Suprapubic skin (tissue), 4 donors: ENCODE measurements at places on chromosomes 5 and 9.
A peak's percentile ranks its signal among the peaks of the same experiment; 100 is the strongest.

- H3K4me1 ChIP-seq = no peaks in the 10 kb centered on the region
- H3K36me3 ChIP-seq = no peaks in the 10 kb centered on the region
- no peaks in the 10 kb centered on the region for H3K27me3 ChIP-seq
- no peak overlapping the region for H3K27ac ChIP-seq
These were observed 38.2 kb upstream of the SLCO6A1 start for GRCh38 chr5:102537011-102537410.

GRCh38 chr5:38847559-38848347 is 1.9 kb downstream of the OSMR start:
- H3K4me1 ChIP-seq = peaks cover 30% of the 10 kb centered on the region
- H3K4me3 ChIP-seq = peak overlapping the region; percentile 79
- no peaks in the 10 kb centered on the region for H3K36me3 ChIP-seq
- H3K27me3 ChIP-seq = no peaks in the 10 kb centered on the region
- H3K27ac ChIP-seq = peak overlapping the region; percentile 94

GRCh38 chr9:79877943-79878602 is 306.3 kb downstream of the TLE4 start:
- no peaks in the 10 kb centered on the region for H3K4me1 ChIP-seq
- DNase-seq = no peak
- H3K27ac ChIP-seq = no peak overlapping the region
- H3K27me3 ChIP-seq = no peaks in the 10 kb centered on the region

DNA sequence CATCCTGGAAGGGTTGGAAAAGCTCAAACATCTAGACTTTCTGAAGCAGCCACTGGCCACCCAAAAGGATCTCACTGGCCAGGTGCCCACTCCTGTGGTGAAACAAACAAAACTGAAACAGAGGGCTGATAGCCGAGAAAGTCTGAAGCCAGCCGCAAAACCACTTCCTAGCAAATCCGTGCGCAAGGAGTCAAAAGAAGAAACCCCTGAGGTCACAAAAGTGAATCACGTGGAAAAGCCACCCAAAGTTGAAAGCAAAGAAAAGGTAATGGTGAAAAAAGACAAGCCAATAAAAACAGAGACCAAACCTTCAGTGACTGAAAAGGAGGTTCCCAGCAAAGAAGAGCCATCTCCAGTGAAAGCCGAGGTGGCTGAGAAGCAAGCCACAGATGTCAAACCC is 87.6 kb downstream of the MAP1B start:
- DNase-seq = no peak
- H3K4me3 ChIP-seq = no peak overlapping the region

DNA sequence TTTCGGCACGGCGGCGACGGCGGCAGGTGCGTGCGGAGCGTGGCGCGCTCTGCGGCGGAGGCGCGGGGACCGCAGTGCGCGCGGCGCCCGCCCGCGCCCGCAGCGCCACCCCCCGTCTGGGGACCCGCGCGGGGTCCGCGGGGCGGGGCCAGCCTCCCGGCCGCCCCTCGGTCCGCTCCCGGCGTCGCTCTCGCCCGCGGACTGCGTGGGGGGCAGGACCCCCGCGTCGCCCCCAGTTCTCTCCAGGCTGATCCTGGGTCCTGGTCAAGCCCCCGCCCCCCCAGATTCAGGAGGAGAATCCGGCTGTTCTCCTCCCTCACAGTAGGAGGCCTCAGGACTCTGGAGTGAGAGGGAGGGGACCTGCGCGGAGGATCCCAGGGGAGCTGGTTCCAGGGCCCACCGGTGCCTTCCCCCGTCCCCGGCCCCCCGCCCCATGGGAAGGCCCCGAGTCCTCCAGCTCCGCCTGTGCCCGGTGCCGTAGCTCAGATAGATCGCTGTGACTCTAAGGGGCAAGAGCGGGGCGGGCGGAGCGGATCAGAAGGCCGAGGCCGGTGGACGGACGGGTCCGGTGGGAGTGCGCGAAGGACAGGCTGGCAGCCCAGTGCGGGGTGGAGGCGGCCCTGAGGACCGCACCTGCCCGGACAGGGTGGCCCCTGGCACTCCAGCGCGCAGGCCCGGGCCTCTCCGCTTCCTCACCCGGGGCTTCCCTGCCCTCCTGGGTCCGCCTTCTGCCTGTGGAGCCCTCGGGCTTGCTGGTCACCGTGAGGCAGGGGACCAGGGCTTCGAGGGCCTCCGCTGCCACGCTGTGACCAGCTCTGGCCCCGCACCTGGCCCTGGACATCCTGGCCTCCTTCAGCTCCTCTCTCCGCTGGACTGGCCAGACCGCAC is at the start of gene RNF208:
Gene RNF208 (minus strand): TSS at position 51 of the 888 bp plus-strand sequence. CDS start 1,028 bp downstream, outside the sequence.
- H3K27me3 ChIP-seq = no peaks in the 10 kb centered on the region
- DNase-seq = no peak
- H3K27ac ChIP-seq = peak within 1 kb of the TSS; percentile 85
- H3K4me3 ChIP-seq = peak within 1 kb of the TSS; percentile 63
- H3K4me1 ChIP-seq = peaks cover 66% of the 10 kb centered on the region

DNA sequence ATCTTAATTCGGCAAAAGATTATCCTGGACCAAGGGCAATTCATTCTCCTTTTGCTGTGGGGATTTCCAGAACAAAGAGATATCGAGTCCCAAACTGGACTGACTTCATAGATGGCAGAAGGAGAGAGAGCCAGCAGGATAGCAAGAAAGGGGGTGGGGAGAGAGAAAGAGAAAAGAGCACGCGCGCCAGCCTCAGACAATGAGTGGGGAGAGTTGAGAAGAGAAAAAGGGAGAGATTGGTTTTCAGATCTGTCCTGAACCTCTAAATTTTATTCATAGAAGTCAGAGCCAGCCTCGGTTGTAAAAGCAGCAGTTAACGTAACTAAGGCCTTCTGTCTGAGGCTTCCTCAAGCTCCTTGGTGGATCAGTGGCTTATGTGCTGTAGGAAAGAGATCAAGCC is 55.3 kb upstream of the ALDH1B1 start:
- DNase-seq = no peak
- peak overlapping the region; percentile 22 for H3K27ac ChIP-seq
- H3K4me1 ChIP-seq = no peaks in the 10 kb centered on the region
- no peaks in the 10 kb centered on the region for H3K36me3 ChIP-seq
- no peaks in the 10 kb centered on the region for H3K27me3 ChIP-seq

GRCh38 chr5:16855485-16855884 is 80.6 kb downstream of the MYO10 start:
- H3K27ac ChIP-seq = no peak overlapping the region
- H3K4me3 ChIP-seq = no peak overlapping the region
- H3K36me3 ChIP-seq = no peaks in the 10 kb centered on the region
- no peak for DNase-seq

- no peak overlapping the region for H3K27ac ChIP-seq
- H3K4me3 ChIP-seq = no peak overlapping the region
- no peaks in the 10 kb centered on the region for H3K27me3 ChIP-seq
- no peaks in the 10 kb centered on the region for H3K36me3 ChIP-seq
- H3K4me1 ChIP-seq = peaks cover 11% of the 10 kb centered on the region
These were observed 7.7 kb downstream of the IL17B start for GRCh38 chr5:149371296-149371962.

GRCh38 chr5:148825716-148826052 is 727 bp upstream of the ADRB2 start:
- H3K27ac ChIP-seq = peak overlapping the region; percentile 96
- no peak for DNase-seq
- peak overlapping the region; percentile 64 for H3K4me3 ChIP-seq
- peaks cover 44% of the 10 kb centered on the region for H3K4me1 ChIP-seq
- no peaks in the 10 kb centered on the region for H3K36me3 ChIP-seq

DNA sequence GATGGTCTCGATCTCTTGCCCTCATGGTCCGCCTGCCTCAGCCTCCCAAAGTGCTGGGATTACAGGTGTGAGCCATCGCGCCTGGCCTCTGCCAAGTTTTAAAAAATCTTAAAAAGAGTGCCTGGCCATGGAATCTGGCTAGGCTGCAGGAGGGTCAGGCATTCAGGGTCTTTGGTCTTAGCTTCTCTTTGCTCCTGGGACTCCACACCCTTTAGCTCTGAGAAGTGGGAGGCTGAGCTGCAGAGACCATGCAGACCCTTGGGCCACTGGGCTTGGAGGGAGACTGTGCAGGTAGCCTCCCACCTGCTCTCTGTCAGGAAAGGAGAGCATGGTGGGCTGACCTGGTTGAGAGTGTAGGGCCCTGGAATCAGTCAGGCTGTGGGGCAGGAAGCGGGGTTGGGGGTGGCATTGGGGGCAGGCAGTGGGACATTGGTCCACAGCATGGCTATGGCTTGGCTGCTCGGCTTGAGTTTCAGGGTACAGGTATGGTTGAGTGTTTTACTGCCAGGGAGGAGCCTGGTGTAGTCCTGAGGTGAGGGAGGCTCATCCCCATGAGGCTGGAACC is 20.8 kb downstream of the PHF2 start:
- H3K4me3 ChIP-seq = no peak overlapping the region
- H3K36me3 ChIP-seq = no peaks in the 10 kb centered on the region
- H3K27ac ChIP-seq = no peak overlapping the region
- DNase-seq = peak; percentile 49
- H3K4me1 ChIP-seq = peaks cover 56% of the 10 kb centered on the region

- no peak overlapping the region for H3K27ac ChIP-seq
- no peak overlapping the region for H3K4me3 ChIP-seq
- peaks cover 13% of the 10 kb centered on the region for H3K4me1 ChIP-seq
- H3K36me3 ChIP-seq = no peaks in the 10 kb centered on the region
- DNase-seq = no peak
These were observed 26.9 kb upstream of the CCNG1 start for GRCh38 chr5:163410505-163410904.

- H3K27me3 ChIP-seq = no peaks in the 10 kb centered on the region
- H3K4me1 ChIP-seq = peaks cover 42% of the 10 kb centered on the region
- no peaks in the 10 kb centered on the region for H3K36me3 ChIP-seq
- no peak overlapping the region for H3K4me3 ChIP-seq
- DNase-seq = no peak
These were observed 52.3 kb upstream of the CD180 start for GRCh38 chr5:67248703-67249589.

GRCh38 chr9:28735738-28736342 is 1162.6 kb upstream of the C9orf72 start:
- no peak overlapping the region for H3K27ac ChIP-seq
- H3K36me3 ChIP-seq = no peaks in the 10 kb centered on the region
- no peaks in the 10 kb centered on the region for H3K4me1 ChIP-seq
- DNase-seq = no peak

GRCh38 chr5:35861718-35862117 is 5.0 kb downstream of the IL7R start:
- no peaks in the 10 kb centered on the region for H3K4me1 ChIP-seq
- no peak overlapping the region for H3K27ac ChIP-seq
- no peak for DNase-seq
- H3K27me3 ChIP-seq = no peaks in the 10 kb centered on the region

DNA sequence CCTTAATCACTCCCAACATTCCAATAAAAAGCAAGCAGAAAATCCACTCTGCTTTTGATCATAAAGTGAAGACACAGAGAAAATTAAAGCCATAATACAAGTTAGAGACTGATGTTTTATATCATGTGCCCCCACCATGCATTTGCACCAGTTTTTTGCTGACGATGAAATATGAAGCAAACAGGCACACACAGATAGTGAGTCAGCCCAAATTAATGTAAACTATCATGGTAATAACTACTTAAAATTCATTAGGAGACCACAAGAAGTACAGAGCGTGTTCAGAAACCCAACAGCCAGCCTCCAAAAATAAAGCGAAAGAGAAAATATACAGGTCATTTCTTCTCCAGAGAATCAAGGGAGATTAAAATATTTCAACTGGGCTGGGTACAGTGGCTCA is 46.4 kb upstream of the KDM4C start:
- DNase-seq = no peak
- H3K27ac ChIP-seq = no peak overlapping the region
- no peaks in the 10 kb centered on the region for H3K27me3 ChIP-seq
- no peak overlapping the region for H3K4me3 ChIP-seq
- H3K4me1 ChIP-seq = no peaks in the 10 kb centered on the region
- H3K36me3 ChIP-seq = no peaks in the 10 kb centered on the region

GRCh38 chr9:7169717-7170389 is 412.1 kb downstream of the KDM4C start:
- no peaks in the 10 kb centered on the region for H3K27me3 ChIP-seq
- H3K27ac ChIP-seq = no peak overlapping the region
- H3K4me3 ChIP-seq = no peak overlapping the region
- no peak for DNase-seq

DNA sequence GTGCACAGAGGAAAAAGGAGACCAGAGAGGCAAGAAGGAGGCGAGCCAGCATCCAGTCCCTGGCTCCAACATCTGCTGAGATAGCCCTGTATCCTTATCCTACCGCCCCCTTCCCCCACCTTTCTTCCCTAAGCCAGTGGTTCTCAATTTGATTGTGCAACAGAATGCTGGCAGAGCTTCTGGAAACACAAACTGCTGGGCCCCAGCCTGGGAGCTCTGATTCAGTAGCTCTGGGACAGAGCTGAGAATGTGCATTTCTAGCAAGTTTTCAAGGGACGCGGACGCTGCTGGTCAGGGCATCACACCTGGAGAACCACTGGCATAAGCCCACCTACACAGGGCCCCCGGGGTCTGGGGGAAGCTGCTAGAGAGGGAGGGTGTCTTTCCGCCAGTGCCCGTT is 21.1 kb downstream of the AK8 start:
- H3K36me3 ChIP-seq = no peaks in the 10 kb centered on the region
- peaks cover 23% of the 10 kb centered on the region for H3K4me1 ChIP-seq
- peak overlapping the region; percentile 51 for H3K27ac ChIP-seq
- no peak overlapping the region for H3K4me3 ChIP-seq

GRCh38 chr5:108660291-108660690 is 87.4 kb upstream of the FER start:
- no peaks in the 10 kb centered on the region for H3K36me3 ChIP-seq
- H3K27me3 ChIP-seq = no peaks in the 10 kb centered on the region
- H3K27ac ChIP-seq = no peak overlapping the region
- H3K4me3 ChIP-seq = no peak overlapping the region
- no peak for DNase-seq

- H3K4me3 ChIP-seq = no peak overlapping the region
- H3K36me3 ChIP-seq = no peaks in the 10 kb centered on the region
- no peaks in the 10 kb centered on the region for H3K4me1 ChIP-seq
These were observed 123.5 kb upstream of the EGFLAM start for GRCh38 chr5:38134810-38135209.

- DNase-seq = no peak
- H3K4me3 ChIP-seq = no peak overlapping the region
- H3K36me3 ChIP-seq = peaks cover 8% of the 10 kb centered on the region
These were observed 39.8 kb downstream of the POLK start for GRCh38 chr5:75551471-75551870.

DNA sequence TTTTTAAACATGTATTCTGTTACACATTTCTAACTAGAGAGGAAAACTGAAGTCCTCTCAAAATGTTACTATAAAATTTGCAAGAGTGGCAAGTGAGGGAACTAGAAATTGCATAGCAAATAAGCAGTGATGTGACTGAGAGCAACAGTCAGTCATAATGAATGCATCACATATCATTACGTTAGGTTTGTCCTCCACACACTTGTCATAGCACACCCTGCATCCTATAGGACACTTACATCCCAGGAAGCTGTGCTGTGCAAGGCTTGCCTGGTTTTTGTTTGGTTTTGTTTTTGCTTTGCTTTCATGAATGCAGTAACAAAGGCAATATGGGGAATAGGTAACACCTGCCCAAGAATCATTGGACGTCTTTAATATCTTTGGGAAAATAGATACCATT is 10.8 kb downstream of the NFIB start:
- no peaks in the 10 kb centered on the region for H3K36me3 ChIP-seq
- peaks cover 57% of the 10 kb centered on the region for H3K4me1 ChIP-seq
- no peak for DNase-seq
- H3K27me3 ChIP-seq = no peaks in the 10 kb centered on the region
- H3K27ac ChIP-seq = peak overlapping the region; percentile 38

GRCh38 chr9:79764374-79764773 is 192.6 kb downstream of the TLE4 start:
- peaks cover 8% of the 10 kb centered on the region for H3K4me1 ChIP-seq
- DNase-seq = no peak
- H3K4me3 ChIP-seq = no peak overlapping the region
- H3K36me3 ChIP-seq = no peaks in the 10 kb centered on the region
- no peaks in the 10 kb centered on the region for H3K27me3 ChIP-seq

- H3K4me1 ChIP-seq = peaks cover 26% of the 10 kb centered on the region
- peaks cover 5% of the 10 kb centered on the region for H3K27me3 ChIP-seq
- H3K36me3 ChIP-seq = no peaks in the 10 kb centered on the region
These were observed at the start of gene MAST4 for GRCh38 chr5:66595756-66596635. TSS of gene MAST4 (plus strand) at chr5:66596393. CDS start at chr5:66596656, 263 bp downstream.
